ENCODE measurements at places on chromosomes 3 and 15. TPM values are rescaled to one million over a fixed set of nuclear protein-coding genes. Genes with fewer than 3 reads are reported as not detected.

Gene CCRL2
- total RNA-seq: 14.4 TPM

DNA sequence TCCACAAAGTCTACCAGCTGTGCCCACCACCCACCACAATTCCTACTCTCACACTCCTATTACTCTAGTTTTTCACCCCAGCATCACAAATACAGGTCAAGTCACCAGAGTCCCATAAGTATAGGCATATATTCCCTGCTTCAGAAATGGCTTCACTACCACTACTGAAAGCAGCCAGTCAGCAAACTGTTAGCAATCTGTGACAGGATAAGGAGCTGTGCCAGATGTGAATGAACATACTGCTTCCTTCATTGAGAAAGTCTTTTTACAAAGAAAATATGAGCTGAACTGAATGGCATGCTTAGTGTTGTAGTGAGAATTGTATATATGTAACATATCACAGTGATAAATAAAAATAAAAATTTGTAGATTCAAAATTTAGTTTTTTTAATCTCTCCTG is 76.8 kb downstream of the C3orf85 start:
- no peak overlapping the region for H3K4me3 ChIP-seq
- H3K4me1 ChIP-seq: no peaks in the 10 kb centered on the region
- H3K36me3 ChIP-seq: no peaks in the 10 kb centered on the region
- no peak overlapping the region for H3K27ac ChIP-seq
- peaks cover 4% of the 10 kb centered on the region for H3K27me3 ChIP-seq
- DNase-seq: no peak

DNA sequence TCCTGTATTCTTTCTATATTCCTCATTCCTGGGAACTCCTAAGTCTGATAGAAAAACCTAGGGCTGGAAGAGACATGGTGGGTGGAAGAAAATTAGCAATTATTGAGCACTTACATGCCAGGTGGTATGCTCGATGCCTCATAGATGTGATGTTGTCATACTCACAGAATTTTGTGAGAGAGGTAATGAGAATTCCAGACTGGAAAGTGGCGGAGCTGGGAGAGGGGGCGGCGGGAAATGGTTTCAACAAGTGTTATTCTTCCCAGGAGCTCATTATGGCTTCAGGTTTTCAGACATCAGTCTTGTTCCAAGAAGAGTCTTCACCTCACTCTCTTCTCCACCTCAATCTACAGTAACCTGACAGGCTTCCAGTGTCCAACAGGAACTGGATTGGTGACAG is 16.2 kb downstream of the TIMP4 start:
- H3K27ac ChIP-seq: no peak overlapping the region
- no peaks in the 10 kb centered on the region for H3K36me3 ChIP-seq
- H3K27me3 ChIP-seq: peaks cover 9% of the 10 kb centered on the region
- H3K4me3 ChIP-seq: no peak overlapping the region
- H3K4me1 ChIP-seq: peaks cover 6% of the 10 kb centered on the region

DNA sequence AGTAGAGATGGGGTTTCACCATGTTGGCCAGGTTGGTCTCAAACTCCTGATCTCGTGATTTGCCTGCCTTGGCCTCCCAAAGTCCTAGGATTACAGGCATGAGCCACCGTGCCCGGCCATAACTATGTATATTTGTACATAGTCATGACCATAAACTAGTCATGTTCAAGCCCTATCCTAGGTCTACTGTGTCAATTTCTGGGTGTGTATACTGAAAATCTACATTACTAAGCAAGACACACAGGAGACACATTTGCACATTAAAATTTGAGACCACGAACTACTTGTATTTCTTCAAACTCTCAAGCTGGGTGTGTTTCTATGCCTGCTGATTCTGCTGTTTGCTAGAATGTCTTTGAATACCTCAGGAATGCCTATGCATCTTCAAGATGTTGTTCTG is 451.3 kb upstream of the MCTP2 start:
- H3K4me3 ChIP-seq: no peak overlapping the region
- no peak for DNase-seq
- no peaks in the 10 kb centered on the region for H3K36me3 ChIP-seq
- no peak overlapping the region for H3K27ac ChIP-seq
- H3K27me3 ChIP-seq: no peaks in the 10 kb centered on the region

DNA sequence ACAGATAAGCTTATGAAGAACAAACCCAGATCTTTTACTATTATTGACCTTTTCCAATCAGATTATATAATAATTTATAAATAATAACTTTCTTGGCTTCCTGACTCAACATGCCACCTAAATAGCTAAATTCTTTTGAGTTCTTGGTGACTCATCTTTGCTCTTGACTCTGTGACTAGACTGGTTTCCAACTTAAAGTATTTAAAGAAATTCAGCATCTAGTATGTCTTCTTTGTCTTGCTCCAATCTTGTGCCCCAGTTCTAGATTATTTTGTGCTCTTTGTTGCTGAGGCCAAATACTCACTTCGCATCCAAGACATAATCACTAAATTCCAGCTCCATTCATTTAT is 483.2 kb upstream of the TBL1XR1 start:
- H3K4me3 ChIP-seq: no peak overlapping the region
- H3K4me1 ChIP-seq: peaks cover 36% of the 10 kb centered on the region
- no peaks in the 10 kb centered on the region for H3K27me3 ChIP-seq
- no peak overlapping the region for H3K27ac ChIP-seq
- peaks cover 10% of the 10 kb centered on the region for H3K36me3 ChIP-seq
- DNase-seq: no peak

GRCh38 chr3:65412588-65412987 is 626.1 kb downstream of the MAGI1 start:
- no peak overlapping the region for H3K4me3 ChIP-seq
- no peak for DNase-seq
- no peak overlapping the region for H3K27ac ChIP-seq
- no peaks in the 10 kb centered on the region for H3K36me3 ChIP-seq
- no peaks in the 10 kb centered on the region for H3K27me3 ChIP-seq
- H3K4me1 ChIP-seq: no peaks in the 10 kb centered on the region
